NCI-H1092 (cell line): ENCODE measurements at places on chromosomes 1 and 21.

DNA sequence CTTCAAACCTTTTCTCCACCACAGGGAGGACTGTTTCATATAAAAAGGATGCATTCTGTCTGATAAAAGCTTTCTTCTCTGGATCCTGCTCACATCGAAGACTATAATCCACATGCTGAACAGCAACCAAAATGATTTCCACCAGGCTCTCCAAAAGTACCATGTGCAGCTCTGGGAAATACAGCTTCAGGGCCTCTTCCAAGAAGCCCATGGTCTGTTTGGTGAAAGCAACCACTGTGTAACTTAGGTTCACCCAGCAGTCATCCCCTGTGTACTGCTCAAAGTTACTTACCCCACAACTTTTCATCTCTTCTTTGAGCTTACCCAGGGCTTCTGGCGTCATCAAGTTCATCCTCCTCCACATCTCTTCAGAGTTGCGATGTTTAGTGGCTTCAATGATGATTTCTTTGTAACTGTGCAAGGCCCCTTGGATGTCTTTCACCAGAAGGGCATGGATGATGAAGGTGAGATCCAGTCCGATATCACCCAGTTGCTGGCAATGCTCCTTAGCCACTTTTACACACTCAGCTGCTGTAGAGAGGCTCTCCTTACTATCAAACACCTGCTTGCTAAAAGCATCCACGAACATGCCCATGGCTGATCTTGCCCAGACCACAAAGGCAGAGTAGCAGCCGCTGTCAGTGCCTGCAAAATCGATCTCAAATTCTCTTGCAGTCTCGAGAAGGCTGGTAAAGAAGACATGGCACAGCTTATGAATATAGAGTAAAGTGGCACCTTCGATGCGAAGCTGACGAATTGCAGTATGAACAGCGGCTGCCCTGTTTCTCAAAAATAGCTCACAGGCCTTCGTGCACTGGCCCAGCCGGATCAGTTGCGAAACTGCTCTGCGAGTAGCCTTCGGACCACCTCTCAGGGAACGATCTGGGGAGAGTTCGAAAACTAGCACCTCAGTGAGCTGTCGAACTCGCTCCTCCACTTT is 1.7 kb downstream of the EXOC8 start:
- DNase-seq: no peak

DNA sequence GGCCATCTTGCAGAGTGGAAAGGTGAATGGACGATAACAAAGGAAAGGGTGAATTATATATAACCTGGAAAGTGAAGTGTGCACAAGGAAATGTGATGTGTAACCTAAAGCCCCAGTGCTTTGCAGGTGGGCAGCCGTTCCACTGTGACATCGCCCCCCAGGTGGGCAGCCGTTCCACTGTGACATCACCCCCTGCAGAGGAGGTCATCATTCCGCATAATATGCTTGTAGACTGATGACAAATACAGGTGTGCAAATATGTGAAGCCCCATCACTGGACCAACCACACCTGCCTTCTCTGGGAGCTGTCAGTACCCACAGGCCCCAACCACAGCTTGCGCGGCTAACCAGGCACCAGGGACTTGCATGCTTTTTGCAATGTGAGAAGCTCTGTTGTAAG is 4.7 kb upstream of the ZNF496 start:
- peak; percentile 22 for DNase-seq

GRCh38 chr1:112729909-112730308 is 14.8 kb upstream of the PPM1J start:
- no peak for DNase-seq

- DNase-seq: no peak
Measured at GRCh38 chr1:170731566-170732251, 67.8 kb downstream of the PRRX1 start.

DNA sequence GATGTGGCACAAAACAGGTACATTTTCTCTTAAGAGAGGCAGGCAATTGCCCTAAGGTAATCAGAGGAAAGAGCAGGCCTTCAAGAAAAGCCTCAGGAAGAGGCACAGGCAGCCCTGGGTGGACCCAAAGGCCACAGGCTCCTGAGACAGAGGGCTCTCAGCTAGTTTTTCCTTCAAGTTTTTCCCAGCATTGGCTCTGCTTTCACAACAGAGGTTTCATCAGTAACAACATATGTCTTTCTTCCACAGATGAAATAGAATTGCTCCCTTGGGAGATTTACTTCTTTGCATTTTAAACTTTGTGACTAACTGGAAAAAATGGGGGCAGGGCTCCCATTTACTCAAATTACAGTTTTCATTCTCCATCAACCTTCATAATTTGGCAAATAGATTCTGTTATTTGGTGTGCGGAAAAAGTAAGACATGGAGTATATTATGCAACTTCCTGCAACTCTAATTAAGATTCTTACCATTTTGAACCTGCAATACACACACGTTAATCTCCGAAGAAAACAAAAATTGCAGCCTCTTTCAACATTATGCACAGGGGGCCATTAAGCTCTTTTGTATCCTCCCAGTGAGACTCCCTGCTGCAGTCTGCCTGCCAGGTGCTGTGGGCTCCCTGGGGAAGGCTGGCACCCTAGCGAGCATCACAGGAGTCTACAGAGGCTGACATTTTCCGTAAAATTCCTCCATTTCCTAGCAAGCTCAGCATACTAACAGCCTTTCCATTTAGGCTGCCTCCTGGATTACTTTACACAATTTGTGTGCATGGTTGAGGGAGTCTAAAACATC is 282.3 kb downstream of the USH2A start:
- DNase-seq: no peak

DNA sequence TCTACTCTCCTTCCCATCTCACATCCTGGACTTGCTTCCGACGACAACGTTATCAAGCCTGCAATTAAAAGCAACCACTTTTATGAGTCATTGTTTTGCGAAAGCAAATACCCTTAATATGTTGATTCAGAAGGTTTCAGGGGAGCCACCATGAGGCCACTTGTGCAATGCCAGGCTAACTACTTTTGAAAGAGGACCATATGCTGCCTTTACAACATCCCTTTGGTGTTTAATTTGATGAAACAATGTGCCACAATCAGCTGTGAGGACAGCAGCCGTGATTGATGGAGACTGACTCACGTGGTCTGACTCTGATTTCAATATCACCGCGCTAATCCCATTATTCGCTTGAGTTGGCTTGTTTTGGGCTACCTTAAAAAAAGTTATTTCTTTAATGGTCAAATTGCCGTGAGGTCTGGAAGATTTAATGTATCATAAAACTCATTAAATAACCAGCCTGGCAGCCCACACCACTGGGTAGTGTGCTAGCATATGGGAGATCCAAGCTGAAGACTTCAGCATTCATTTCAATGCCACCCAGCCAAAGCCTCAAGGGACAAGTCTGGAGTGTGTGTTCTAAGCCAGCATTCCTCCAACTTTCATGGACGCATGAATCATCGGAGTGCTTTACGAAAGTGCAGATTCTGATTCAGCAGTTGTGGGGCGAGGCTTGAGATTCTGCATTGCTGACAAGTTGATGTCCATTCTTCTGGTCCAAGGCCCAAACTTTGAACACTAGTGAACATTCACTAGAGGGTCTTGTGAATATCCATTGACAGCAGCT is 73.3 kb upstream of the PAXBP1 start:
- no peak for DNase-seq
